Esophagus squamous epithelium (tissue), 5 donors: ENCODE measurements at places on chromosomes 7 and 10.

- DNase-seq, result no peak
Observed at GRCh38 chr10:124738441-124738840, 5.7 kb downstream of the FAM53B start.

DNA sequence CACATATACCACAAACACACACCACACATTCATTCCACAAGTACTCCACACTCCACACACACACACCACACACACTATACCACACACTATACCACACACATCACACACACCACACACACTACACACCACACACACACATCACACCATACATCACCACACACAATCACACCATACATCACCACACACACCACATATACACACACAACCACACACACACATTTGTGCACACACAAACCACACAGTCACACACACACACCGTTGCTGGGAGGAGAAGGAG, 112.8 kb downstream of the PTPN20 start:
- no peak for DNase-seq

- DNase-seq, result no peak
Observed at GRCh38 chr7:114620208-114620607, 205.6 kb downstream of the FOXP2 start.

DNA sequence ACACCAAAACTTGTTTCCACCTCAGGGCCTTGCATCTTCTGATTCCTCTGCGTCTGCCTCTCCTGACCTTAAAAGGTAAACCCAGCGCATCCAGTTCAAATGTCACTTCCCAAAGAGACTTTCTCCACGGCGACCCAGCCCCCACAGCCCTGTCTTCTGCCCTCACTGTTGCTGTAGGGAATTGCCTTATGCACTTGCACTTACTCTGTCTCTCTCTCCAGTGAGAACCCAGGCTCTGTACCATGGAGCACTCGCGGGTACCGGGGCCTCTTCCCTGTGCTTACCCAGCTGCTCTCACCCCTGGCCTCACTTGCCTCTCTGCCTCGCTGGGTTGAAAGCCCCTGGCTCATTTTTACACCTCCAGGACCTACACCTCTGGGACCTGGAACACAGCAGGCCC, 48.4 kb downstream of the AOC1 start:
- DNase-seq, result no peak

GRCh38 chr7:151899513-151900360, 22.8 kb upstream of the PRKAG2 start:
- no peak for DNase-seq

GRCh38 chr10:72321248-72322029, 33.3 kb downstream of the DNAJB12 start:
- no peak for DNase-seq

DNA sequence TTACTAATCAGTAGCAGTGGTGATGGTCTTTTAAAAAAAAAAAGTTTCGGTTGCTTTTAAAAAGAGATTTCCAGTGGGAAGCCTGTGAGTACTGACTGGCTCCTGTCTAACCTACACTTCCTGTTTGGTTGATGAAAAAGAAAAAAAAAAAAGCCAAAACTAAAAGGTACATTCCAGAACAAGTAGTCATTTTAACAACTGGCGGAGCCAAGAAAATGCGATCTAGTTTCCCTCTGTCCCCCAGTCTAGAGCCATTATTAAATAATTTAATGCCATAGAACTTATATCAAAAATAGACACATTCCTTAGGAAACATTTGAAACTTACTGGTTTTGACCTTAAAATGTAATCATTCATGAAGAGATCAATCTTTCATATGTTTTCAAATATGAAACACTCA, 254.2 kb upstream of the C7orf33 start:
- no peak for DNase-seq

DNA sequence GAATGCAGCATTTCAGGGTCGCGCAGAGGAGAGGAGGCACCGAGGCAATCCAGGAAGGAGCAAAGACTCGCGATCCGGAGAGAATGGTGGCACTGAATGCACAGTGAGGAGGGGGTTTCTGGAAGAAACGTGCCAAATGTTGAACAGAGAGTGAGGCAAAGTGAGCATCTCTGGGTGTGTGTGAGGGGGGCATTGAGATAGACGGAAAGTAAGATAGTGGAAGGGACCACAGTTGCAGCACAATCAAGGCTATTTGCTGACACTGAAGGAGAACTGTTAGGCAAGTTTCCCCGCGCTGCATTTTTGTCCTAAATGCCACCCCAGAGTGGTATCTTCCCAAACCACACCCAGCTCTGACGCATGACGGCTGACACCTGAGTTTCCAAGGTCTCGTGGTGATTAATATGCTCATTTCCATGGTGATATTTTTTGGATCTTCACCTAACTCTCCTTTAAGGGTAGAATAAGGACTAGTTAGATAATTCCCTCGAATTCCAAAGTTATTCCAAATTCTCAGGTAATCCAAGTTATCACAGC, 14.4 kb upstream of the ADO start:
- no peak for DNase-seq

DNA sequence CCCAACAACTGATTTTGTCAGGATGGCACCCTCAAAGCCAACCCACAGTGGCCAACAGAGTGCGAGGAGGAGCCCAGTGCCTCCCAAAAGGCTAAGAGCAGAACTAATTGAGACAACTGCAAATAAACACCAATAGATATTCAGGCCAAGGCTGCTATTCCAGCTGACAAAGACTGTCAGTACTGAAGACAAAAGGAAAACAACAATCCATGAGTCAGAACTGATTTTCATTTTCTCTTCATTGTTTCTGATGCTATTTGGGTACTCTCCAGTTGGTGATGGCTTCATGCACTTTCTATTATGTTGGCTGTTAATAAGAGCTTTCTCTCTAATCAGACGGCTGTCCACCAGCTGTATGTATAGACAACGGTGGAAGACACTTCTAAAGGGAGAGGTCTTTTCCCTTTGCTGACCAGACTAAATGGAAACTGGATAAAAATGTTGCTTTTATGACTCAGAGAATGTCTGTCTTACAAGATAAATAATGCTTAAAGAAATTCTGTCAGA, 515.9 kb downstream of the PARD3 start:
- no peak for DNase-seq

- DNase-seq, result peak; percentile 51
Observed at GRCh38 chr7:26200038-26200443, 505 bp downstream of the HNRNPA2B1 start.

DNA sequence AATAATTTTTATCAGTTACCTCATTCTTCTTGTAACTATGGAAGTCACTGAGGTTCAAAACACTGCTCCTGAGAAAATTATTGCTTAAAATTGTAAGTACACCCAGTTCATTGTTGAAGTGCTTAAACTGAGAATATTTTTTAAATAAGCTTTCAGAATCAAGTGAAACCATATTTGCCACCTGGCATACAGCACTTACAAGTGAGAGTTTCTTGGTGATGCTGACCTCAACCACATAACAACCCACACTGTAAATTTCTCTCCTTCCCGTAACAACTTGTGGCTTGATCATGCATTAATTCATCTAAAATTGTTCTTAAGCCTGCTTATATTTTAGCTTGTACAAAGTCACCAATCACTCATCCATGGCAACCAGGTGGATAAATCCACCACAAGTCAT, 34.0 kb downstream of the IMMP2L start:
- DNase-seq, result no peak
